Osteoblast (primary cell): ENCODE measurements at places on chromosomes 3 and 15. TPM values are rescaled to one million over a fixed set of nuclear protein-coding genes. Genes with fewer than 3 reads are reported as not detected.

DNA sequence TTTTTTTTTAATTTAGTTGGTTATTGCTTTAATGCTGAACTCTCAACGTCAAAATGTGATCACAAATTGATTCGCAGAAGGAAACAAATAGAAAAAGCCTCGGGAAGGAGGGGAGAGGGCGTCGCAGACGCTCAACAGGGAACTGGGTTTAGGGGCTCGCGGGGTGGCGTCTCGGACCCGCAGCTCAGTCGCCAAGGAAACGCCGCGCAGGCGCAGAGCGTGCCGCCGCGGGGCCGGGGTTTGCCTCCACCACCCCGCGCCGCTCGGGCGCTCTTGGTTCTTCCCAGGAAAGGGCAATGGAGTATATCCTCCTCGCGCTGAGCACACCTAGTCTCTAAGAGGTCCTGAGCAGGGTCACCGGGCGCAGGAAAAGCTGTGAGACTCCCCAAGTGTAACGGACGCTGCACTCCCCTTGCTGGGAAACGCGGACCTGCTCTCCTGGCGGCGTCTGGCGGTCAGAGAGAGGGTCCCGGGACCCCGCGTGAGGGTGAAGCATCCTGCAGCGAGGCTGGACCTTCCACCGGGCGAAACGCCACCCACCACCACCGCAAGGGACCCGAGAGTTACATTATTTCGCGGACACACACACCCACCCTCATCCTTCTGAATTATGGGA, 753 bp downstream of the PLCH1 start:
- DNase-seq = peak; percentile 91

Gene LIPH
- not detected in 2 replicates for total RNA-seq

Gene ARL6IP5
- 91.2 and 99.9 TPM in 2 replicates for total RNA-seq

DNA sequence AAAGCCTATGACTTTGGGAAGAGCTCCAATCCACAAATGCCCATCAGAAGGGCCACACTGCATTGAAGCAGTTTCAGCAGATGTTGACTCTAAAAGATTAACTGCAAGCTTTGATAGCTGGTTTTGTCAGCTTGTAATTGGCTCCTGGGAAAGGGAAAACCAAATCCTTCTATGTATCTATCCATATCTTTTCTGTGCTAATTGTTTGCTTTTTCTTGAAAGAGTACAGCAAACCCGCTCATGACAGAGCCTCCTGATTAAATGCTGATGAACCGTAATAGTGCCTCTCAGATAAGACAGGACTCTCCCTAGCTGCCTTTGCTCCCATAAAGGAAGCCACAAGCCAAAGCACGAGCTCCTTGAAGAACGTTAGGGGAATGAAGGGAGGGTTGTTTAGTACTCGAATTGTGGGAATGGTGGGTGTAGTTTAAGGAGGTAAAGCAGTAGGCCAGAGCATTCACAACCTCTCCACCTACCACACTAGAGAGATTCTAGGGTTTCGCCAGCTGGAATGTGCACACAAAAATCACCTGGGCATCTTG, 33.6 kb upstream of the LRIG1 start:
- DNase-seq = no peak

Gene COMMD2
- 38.4 and 38.6 TPM in 2 replicates for total RNA-seq
